ENCODE measurements at places on chromosomes 3 and 15.
A peak's percentile ranks its signal among the peaks of the same experiment; 100 is the strongest.

GRCh38 chr15:96565266-96565665 lies 234.8 kb downstream of the NR2F2 start:
- no peak for DNase-seq

DNA sequence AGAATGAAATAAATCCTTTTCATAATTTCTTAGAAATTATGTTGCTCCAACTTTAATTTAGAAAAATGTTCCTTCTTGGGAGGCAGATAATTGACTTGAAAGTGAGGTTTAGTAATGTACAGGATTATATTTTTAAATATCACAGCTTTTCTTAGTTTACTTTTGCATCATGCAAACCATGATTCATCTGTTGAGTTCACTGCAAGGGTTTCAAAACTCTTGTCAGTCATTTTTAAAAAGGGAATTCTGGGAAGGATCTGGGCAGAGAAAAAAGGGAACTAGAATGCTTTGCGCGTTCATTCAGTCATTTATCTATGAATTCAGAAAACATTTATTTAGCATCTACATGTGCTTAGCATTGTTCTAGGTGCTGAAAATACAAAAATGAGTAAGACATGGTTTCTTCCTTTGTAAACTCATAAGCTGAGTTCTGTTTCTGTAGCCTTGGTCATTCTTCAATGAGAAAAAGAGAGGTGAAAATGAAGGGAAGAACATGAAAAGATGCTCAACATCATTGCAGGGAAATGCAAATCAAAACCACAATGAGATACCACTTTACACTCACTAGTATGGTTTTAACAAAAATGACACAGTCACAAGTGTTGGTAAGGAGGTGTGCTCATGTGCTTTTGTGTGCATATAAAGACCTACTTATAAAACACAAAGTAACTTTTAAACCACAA lies 209.1 kb downstream of the NR1D2 start:
- no peak for DNase-seq

DNA sequence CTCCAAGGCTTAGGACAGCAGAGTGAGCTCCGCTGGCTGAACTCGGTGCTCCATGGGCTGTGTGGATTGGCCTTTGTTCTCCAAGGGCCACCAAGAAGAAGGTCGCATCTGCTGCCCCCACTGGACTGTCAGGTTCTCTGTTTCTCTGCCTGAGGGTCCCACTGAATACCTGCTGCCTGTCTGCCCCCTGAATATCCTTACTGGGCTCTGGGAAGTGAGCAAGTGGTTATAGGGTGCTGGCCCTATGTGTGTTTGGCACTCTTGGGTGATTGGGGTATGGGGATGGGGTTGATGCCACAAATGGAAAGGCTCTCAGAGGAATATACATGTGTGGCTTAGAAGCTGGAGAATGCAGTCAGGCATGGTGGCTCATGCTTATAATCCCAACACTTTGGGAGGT lies 82.3 kb downstream of the THSD4 start:
- DNase-seq: no peak

DNA sequence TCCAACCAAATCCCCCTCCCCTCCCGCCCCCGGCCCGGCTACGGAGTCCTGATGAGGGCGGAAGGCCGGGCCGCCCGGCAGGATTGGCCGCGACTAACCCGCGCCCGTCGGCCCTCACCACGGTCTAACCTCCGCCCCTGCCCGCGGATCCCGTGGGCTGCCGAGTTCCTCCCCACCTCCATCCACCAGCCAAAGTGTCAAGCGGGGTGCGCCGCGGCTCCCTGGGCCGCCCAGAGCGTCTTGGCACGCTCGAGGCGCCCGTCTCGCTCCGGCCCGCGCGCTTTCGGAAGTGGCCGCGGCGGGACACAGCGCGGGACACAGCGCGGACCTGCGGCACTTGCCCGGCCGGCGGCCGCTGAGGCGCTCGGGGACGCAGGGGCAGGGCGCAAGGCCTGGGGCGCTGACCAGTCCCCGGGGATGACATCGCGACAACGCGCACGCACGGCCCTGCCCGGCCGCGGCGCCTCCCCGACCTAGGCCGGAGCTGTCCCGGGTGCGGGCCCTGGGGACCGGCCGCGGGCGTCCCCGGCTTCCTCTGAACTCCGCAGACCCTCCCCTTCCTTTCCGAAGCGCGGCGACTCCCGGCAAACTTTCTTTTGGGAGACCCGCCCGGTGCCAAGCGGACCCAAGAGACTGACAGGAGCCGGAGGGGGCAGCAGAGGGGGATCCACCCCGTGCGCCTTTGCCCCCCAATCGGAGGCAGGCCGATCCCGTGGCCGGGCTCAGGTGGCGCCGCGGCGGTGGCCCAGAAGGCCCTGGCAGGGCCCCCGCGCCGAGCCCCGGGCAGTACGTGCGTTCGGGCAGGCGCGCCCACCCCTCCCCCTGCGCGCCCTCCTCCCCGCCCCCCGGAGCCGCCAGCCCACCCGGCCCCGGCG lies 112.8 kb upstream of the ICE2 start:
- DNase-seq: peak; percentile 44

DNA sequence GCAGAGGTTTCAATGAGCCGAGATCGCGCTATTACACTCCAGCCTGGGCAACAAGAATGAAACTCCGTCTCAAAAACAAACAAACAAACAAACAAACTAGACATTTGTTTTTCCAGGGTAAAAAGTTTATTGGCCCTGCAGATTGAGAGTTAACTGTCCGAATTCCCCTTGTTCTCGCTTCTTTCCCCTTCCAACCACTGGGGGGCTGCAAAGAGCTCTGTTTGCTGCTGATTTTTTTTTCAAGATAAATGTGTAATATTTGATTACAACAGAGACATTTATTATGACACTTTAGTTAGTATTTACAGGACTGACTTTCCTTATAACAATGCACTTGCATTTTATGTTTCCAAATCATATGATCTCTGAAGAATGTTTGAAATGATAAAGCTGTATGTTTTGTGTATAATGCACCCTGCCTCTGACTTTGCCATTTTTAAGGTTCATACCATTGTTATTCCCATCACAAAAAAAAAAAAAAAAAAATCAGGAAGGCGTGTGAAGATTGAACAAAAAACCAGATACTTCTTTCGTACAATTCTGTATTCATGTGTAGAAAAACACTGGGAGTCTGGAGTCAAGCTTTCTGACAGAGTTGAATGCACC lies 2.8 kb downstream of the CLSTN2 start:
- DNase-seq: no peak

- DNase-seq: no peak
Measured at GRCh38 chr3:90007778-90008499, 900.5 kb downstream of the EPHA3 start.

GRCh38 chr15:49904296-49904695 lies 214.7 kb downstream of the ATP8B4 start:
- no peak for DNase-seq

DNA sequence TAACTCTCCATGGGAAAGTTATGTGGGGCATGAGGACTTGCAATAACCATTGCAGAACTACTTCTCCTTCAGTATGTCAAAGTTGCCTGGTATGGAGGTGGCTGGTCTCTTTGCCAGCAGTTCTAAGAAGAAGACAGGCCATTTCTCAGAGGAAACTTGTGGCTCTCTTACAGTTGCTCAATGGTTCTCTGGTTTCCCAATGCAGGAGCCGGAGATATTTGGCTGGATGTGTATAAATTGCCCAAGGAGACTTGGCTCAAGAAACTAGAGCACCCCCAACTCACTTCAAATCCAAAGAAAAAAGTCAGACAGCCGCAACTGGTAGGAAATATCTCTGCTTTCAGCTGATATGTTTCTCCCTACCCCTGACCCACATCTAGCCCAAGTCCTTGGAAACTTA lies 24.2 kb downstream of the WDR93 start:
- no peak for DNase-seq

DNA sequence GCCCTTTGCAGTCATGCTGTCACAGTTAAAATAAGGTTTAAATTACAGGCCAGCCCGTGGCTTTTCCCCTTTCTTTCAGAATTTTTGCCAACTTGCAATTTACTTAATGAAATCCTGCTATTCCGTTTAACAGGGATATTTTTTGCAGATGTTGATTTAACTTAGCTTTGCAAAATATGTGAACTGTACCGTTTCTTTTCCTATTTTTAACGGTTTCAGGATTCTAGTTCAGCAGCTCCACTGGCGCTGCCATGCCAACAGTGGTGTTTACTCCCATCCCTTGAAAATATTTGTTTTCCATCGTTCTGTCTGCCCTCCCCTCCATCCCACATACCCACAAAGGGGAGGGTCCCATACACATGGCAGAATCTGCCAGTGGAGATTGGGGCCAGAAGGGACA lies 54.3 kb downstream of the SMAD6 start:
- no peak for DNase-seq

DNA sequence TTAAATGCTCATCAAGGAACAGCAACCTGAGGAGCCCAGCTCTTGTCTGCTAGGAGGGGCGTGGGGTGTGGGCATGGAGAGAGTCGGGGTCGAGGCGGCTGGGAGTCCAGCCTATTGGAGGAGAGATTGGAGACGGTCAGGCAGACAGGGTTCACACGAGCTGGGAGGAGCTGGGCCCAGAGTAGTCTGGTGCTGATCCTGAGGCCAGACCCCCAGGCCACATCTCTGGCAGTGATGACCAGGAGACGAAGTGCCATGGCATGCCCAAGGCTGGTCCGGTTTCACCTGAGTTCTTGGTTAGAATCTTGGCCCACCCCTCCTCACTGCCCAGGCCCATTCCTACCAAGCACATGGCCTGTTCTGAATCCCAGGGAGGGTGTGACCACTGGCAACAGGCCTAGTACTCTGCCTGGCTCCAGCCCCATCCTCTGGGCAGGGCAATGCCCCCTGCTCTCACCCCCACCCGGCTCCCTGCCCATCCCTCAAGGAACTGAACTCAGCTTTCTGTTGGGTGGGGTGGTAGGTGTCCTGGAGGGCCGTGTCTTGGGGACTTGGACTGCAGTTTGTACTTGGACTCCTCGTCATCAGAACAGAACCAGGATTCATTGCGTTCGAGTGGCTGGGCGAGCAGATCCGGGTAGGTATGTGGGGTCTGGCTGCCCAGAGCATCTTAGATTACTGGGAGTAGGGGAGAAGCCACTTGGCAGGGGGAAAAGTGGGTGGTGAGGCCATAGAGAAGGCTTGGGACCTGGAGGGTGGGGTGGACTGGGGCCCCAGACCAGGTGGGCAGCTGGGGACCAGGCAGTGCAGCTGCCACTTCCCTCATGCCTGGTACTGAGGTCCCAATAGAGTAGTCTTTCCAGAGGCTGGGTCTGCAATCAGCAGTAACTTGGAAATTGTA lies 20.8 kb downstream of the SLC28A1 start:
- no peak for DNase-seq

GRCh38 chr3:197555281-197556261 lies at the start of gene BDH1:
TSS of gene BDH1 (minus strand) at chr3:197555968. CDS start at chr3:197546443, 9,525 bp downstream.
- peak; percentile 54 for DNase-seq

- DNase-seq: no peak
Measured at GRCh38 chr15:63412551-63412950, 30.9 kb upstream of the CA12 start.

- no peak for DNase-seq
Measured at GRCh38 chr3:72768936-72769335, 79.3 kb downstream of the SHQ1 start.

GRCh38 chr3:13193320-13194284 lies 120.4 kb upstream of the IQSEC1 start:
- no peak for DNase-seq

- DNase-seq: no peak
Measured at GRCh38 chr3:18283680-18284079, 141.5 kb downstream of the SATB1 start.

DNA sequence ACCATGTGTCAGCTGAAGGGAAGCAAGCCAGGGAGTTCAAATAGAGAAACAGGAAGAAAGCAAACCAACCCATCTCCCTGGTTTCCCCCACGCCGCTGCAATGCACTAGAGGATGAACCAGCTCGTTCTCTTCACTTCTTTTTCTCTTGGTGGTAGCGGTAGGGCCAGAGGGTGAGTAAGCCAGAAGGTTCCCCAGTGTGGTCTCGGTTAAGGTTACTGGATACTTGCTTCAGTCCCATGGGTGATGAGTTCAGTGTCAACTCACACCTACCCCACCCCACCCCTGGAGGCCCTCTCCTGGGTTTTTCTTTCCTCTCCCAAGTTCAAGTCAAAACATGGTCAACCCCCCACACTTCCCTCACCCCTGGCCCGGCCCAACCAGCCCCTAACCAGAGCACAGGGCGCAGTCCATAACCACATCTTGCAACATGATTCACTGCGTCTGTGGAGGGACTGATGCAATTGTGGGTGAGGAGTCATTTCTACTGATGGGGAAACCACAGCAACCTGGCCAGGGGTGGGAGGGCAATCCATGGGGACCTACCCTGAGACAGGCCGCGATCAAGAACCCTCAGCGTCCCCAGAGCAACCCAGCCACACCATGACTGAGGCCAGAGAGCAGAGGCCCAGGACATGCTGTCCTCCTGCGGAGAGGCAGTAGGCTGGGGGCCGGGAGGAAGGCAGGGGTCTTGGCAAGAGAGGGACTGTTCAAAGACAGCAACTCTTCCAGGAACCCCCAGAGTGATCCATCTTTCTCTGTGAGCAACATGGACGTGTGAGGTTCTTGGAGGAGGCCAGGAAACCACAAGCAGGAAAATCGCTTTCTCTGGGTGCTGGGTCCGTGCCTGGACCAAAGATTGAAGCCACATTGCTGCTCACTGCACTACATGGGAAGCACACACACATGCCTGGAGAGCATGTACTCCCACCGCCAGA lies 276.6 kb downstream of the UACA start:
- DNase-seq: peak; percentile 55

DNA sequence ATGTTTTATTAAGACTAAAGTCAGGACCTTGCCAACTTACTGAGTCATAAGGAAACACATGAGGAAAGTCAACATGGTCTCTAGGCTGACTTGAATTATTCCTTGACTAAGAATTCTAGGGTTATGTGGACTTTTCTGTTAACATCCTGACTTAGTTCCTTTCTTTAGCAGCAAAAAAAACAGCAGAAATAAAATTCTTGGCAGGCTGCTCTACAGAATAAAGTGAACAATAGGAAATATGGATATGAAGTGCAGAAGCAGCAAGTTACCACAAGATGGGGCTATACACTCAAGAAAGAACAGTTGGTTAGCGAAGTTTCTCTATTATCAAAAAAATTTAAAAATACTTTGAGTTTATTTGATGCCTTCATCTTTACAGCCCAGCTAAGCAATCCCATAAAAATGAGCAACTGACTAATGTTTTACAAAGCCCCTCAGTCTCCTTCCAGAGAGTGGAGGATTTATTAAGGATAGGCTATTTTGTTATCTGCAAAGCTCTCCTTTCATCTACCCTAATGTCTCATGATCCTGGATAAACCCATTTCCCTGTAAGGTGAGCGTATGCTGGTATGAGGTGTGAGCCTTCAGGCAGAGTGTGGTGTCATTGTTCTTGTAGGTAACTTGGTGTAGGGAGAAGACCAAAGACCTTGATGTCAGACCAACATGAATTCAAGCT lies 23.1 kb upstream of the MCCC1 start:
- DNase-seq: peak; percentile 18

DNA sequence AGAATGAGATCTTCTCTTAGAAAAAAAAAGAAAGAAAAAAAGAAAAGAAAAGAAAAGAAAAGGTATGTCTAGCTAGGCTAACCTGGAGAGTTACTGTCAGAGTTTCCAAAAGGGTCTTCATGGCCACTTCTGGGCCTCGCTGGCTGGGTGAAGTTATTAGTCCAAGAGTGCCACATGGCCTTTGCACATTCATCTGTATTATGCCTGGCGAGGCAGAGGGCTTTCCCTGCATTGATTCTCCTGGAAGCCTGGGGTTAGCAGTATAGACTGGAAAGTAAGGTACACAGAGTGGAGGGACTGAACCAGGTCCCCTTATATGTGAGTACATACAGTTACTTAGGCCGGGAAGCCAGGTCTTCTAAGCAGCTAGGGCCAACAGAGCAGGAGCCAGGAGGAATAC lies 54.8 kb upstream of the CGNL1 start:
- DNase-seq: no peak
